NCI-H748 treated with DMSO at 0.1 percent for 48 hours (cell line): ENCODE measurements at places on chromosomes 11 and 22.

GRCh38 chr11:96322775-96323641 is 20.0 kb downstream of the MAML2 start:
- DNase-seq, result no peak

GRCh38 chr11:26904132-26904531 is 89.8 kb upstream of the FIBIN start:
- no peak for DNase-seq

GRCh38 chr11:80281194-80281593 is 840.4 kb upstream of the TENM4 start:
- no peak for DNase-seq

- DNase-seq, result no peak
Measured at GRCh38 chr11:76673176-76674142, 2.9 kb upstream of the LRRC32 start.

- DNase-seq, result no peak
Measured at GRCh38 chr11:19237813-19238212, 2.9 kb downstream of the E2F8 start.

DNA sequence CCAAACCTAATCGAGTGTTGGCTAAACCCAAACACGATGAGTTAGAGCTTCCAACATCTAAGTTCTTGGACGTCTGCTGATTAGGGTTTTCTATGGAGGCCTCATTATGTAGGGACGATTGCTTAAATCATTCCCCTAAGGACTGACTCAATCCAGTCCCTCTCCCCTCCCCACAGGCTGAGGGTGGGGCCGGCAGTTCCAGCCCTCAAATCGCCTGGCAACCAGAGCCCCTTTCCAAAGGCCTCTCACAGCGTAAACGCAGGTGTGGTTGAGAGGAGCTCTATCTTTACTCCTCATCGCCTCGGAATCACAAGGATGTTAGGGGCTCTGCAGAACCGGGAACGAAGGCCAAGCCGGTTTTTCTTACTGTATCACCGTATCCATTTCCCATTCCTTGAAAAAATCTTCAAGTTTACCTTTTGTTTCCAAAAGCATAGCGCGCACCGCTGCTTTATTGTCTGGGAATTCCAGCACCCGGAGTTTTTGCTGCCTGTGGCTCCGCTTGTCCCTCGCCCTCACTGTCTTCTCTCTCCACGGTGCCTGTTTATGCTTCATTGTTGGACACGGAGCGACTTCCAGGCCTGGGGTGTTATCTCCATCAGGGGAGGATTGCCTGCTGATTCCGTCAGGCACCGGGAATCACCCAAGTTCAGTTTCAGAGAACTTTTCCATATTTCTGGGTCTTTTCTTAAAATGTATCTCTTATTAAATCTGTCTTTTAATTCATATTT is 13.8 kb upstream of the IFITM3 start:
- no peak for DNase-seq

DNA sequence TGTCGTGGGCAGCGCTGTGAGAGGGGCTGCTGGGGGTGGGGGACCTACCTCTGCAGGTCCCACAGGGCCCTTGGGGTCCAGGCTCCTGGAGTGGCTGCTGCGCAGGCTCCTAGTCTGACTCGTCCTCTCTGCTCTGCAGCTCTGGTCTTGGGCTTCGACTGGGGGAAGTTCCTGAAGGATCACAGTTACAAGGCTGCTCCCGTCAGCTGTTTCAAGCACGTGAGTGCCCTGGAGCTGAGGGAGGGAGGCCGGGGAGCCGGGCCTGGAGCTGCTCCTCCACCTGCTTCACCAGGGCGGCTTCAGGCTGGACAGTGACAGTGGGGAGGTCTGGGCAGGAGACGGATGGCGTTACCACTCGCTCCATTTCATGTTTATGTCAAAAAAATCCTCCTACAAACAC is 11.9 kb downstream of the L3MBTL2 start:
- DNase-seq, result no peak

DNA sequence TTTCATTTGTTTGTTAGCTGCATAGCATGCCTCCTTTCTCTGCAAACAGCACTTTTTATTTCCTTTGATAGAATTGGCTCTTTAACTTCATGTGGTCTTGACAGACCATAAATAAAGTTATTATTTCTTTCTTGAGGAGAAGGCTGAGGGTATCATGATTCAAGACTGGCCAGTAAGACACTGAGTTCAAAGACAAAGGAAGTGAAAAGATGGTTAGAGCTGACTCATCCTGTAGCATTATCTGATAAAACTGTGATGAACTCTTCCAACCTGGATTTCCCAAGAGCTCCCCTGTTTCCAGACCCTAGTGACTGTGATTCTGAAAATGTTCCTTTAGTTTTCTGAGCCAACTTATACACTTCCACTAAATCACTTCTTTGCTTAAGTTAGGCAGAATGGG is 179.3 kb upstream of the FAT3 start:
- no peak for DNase-seq
